Stimulated activated CD4-positive, alpha-beta T cell treated with anti-CD3 and anti-CD28 coated beads, TNF-alpha, amount 100 ng/mL, for 1 hour (primary cell): ENCODE measurements at places on chromosomes 11 and 22.

DNA sequence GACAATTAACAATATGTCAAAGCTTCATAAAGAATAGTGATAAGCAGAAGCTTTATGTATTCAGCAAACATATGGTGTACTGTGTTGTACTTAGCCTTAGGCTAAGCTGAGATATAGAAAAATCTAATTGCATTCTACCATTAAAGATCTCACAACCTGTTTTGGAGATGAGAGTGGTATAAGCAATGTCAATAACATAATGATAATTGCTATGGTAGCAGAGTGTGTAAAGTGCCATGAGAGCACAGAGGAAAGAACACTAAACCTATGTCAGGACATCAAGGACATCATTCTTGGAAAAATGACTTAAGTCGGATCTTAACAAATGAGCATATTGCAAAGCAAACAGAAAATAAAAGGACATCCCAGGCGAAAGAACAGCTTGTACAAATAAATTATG lies 28.6 kb upstream of the ANGPTL5 start:
- no peak for DNase-seq

DNA sequence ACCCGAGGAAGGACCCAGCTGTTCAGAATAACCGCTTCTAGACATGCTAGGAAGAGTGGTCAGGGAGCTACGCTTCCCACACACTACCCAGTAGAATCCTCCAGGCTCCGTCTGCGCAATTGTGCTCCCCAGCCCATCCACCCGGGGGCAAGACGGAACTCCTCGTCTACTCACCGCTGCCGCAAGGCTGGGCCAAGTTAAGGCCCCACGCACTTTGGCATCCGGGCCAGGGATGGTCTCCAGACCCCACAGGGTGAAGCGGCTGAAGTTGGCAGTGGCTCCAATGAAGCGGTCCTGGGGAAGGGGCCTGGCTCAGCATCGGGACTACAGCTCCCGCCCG lies 757 bp downstream of the RNASEH2C start:
- no peak for DNase-seq

GRCh38 chr11:36818410-36818809 lies 220.4 kb upstream of the RAG2 start:
- DNase-seq = no peak

DNA sequence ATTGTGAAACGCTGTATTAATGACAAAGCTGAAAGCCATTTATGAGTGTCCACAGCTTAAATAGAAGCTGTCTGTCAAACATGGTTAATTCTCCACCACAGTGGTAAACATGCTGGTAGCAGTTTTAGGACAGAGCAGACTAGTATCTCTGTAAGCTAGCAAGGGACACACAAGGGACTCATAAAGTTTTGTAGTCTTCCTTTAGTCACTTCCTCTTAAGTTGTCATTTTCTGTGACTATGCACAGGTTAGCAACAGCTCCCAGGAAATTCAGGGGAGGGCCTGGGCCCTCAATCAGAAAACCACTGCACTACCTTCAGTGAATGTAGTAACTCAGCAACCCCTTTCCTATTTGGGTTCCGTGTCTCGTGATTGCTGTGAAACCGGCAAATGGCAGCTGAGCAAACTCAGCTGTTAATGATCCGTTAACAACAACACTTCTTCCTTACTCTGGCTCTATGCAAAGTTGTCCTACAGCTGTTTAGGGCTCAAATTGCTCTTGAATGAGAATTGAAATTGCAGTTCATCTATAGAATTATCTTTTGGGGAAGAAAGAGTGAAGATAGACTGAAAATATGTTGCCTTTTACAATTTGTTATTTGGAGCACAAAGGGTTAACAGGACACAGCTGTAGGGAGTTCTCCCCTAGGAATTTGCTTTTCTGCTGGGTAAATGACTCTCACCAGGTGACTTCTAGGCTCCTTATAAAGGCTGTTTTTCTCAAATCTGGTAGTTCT lies at the start of gene MMP26:
Gene MMP26, plus strand, starts transcription at position 731 of the 736 bp plus-strand sequence.
- DNase-seq = no peak

GRCh38 chr11:71930556-71931244 lies 1.9 kb downstream of the RNF121 start:
- DNase-seq = no peak

DNA sequence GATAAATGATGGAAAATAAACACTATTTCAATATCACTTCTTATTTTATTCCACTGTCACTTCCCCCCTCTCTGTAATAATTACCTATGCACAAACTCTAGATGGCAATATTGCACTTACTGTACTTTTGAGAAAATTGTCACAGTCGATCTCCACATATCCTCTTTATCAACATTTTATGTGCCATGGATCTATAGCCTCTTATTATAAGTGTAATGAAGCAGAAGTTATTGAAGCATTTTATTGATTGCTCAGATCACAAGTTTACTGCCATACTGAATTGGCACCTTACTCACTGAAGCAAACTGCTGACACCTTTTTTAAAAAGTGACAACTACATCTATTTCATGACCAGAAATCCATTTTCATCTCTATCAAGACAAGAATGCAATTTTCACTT lies 133.4 kb downstream of the DCDC1 start:
- DNase-seq = no peak

DNA sequence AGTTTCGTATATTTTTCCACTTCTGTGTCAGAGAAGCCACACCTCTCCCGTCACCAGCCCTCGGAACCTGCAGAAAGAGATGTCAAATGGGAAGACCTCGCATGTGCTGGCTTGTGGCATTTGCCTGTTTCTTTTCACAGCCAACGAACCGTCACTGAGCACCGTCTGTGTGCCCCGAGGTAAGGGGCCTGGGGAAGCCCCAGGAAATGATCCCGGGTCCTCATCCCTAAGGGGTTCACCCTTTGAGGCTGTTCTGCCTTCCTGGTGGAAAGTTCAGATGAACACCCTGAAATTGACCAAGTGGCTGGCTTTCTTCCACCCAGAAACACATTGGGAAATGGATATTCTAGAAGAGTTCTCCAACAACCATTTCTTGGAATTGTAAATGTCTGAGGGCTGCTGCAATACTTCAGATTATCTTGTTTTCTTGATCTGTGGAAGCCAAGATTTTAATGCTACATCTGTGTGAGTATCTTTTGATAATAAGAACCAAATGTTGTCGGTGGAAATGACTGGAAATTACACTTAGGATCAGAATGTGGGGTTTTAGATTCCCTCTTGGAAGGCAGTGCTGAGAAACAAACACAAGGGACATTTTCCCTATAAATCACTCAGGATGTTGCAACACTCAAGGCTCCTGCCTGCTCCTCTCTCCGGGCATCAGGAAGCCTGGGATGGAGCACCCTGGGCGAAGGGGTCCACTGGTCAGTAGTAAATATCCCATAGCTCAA lies 37.6 kb downstream of the RIBC2 start:
- DNase-seq = no peak

- no peak for DNase-seq
Measured at GRCh38 chr22:46352691-46353386, 17.3 kb downstream of the TRMU start.

DNA sequence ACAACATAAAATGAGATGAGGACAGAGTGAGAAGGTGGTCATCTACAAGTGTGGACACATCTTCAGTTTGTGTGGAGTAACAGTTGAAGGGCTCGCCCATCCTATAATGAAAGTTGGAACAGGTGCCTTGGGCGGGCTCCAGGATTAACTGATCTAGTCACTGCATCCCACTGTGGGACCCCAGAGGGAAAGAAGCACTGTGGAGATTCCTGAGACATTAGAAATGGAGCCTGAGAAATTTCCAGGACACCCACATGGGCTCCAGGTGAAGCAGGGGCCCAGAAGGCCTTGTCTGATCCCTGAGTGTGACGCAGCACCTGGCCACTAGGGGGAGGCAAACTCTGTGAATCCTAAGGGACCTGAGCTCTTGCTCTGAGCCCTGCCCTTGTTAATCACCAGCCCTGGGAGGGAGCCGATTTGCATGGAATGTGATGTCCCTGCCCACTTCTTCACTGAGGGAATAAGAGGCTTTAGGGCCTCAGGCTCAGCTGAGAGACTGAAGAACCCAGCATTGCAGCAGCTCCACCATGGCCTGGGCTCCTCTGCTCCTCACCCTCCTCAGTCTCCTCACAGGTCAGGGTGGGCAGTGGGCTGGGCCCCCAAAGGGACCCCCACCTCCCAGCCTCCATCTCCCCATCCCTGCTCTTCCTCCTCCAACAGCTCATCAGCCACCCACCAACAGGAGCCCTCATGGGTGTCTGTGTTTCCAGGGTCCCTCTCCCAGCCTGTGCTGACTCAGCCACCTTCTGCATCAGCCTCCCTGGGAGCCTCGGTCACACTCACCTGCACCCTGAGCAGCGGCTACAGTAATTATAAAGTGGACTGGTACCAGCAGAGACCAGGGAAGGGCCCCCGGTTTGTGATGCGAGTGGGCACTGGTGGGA lies 98.4 kb downstream of the VPREB1 start:
- peak; percentile 22 for DNase-seq

- DNase-seq = no peak
Measured at GRCh38 chr11:92492372-92492771, 267.8 kb downstream of the FAT3 start.

GRCh38 chr11:128165572-128165971 lies 421.8 kb downstream of the ETS1 start:
- DNase-seq = no peak

DNA sequence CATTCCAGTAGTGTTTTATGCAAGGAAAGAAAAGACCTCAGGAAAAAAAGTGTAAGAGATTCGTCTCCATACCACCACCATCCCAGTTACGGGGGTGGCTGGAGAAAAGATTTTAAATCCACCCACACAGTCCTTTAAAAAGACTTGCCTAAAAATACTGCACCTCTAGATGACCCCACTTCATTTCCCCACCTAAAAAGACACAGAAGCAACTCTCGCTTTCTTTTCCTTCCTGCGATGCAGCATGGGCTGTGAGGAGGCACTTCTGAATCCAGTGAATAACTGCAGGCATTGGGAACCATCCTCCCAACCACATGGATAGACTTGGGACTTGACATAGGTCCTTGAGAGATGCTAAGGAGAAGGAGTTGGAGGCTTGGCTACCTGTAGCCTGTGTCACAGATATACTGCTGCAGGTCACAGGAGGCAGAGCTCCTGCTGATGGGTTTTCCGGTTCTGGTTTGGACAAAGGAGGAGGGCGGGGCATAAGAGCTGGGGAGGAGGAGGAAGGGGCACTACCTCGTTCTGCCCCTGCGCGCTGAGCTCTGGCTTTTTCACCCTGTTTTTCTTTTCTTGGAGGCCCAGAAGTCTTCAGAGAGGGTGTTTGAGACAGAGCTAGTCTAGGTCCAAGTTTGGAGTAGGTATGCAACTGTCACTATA lies 285.9 kb downstream of the NTM start:
- DNase-seq = no peak

DNA sequence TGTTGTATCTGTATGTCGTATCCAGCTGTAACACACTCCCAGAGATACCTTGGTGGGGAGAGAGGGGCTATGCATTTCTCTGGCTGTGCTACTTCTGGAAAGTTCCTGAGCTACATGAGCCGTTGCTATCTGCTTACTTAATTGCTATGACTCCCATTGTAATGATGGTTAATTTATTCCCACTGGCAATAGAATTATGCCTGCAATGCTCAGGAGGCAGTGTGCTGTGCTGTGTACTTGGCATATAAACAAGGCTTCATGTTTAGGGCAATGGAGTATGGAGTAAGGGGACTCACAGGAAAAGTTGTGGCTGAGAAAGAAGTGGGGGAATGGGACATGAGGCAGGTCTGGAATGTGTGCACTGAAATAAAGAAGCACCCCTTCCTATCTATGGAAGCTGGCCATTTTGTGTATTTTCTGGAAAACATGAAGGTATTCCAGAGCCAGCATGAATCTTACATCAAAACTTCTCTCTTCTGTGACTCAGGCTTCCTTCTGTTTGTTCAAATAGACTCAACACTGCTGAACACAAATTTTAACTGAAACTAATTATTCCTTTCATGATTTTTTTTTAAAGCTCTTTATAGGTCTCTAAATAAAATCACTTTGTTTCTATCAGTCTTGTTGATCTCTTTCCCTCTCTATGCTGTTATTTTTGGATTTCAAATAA lies 40.6 kb downstream of the CD44 start:
- DNase-seq = no peak

DNA sequence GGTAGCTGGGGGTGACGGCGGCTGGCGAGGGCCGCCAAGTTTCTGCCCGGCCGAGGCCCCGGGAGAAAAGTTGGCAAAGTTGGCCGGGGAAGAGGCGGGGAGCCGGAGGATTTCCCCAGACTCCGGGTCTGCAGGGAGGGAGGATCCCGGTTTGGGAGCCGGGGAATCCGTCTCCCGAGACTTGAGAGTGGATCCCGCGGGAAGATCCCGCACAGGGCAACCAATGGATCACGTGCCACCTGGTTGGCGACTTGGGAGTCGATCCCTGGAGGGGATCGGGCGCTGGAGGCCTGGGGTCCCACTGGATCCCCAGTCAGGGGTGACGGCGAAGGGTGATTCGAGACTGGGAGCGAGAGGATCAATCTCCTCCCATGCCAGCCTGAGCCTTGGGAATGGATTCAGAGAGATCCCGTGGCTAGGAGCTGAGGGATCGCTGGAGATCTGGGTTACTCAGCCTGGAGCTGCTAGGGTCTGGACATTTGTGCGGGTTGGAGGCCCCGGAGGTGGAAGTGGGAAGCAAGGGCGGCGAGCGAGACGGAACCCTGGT lies 394 bp downstream of the KIAA1671 start:
- no peak for DNase-seq

DNA sequence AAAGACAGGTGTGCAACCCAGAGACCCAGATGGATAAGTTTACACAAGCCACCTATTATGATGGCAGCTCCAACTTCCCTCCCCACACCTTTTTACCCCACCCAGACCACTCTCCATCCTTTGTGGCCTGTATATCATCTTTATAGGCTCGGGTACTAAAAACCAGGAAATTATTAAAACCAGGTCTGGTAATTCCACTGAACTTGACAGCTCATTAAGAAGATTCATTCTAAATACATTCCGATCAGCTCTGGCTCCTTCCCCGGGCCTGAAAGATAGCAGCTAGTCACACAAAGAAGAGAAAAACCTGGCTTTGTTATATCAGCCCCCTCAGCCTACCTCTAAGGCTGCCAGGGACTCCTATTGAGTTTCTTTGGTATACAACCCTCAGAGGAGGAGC lies 67.9 kb upstream of the API5 start:
- DNase-seq = no peak

GRCh38 chr11:92141725-92142124 lies 82.9 kb upstream of the FAT3 start:
- DNase-seq = no peak

- DNase-seq = no peak
Measured at GRCh38 chr11:7028141-7028540, 7.9 kb downstream of the NLRP14 start.

GRCh38 chr11:95255251-95256145 lies 24.5 kb upstream of the SESN3 start:
- no peak for DNase-seq

GRCh38 chr22:45626198-45626651 lies 45.4 kb upstream of the ATXN10 start:
- no peak for DNase-seq

- no peak for DNase-seq
Measured at GRCh38 chr11:33701302-33702230, 940 bp upstream of the C11orf91 start.

GRCh38 chr11:108916290-108916689 lies 251.4 kb downstream of the DDX10 start:
- no peak for DNase-seq
